ENCODE measurements at places on chromosomes 5 and 9. TPM values are rescaled to one million over a fixed set of nuclear protein-coding genes. Genes with fewer than 3 reads are reported as not detected.

Gene SLC4A9
- 0.06 TPM for polyA plus RNA-seq

Gene TMEM167A
- 57.1 TPM for polyA plus RNA-seq

Gene HAPLN1
- not detected for polyA plus RNA-seq

Gene KCNV2
- polyA plus RNA-seq = not detected

Gene PLPP6
- 1.7 TPM for polyA plus RNA-seq

Gene TGFBI
- 62.2 TPM for polyA plus RNA-seq

Gene ANKRD20A1
- 3.0 TPM for polyA plus RNA-seq

Gene SPINK6
- 0.42 TPM for polyA plus RNA-seq

Gene IFNA10
- polyA plus RNA-seq = not detected

Gene ANKDD1B
- polyA plus RNA-seq = 0.46 TPM

Gene HAVCR2
- polyA plus RNA-seq = 7.5 TPM

Gene CYSRT1
- polyA plus RNA-seq = 0.20 TPM

Gene LCN10
- 3.2 TPM for polyA plus RNA-seq

Gene SCGB3A2
- polyA plus RNA-seq = not detected

Gene TMEM215
- polyA plus RNA-seq = not detected

Gene ALDOB
- 2.5 TPM for polyA plus RNA-seq

Gene ENHO
- 1.3 TPM for polyA plus RNA-seq

Gene IFNA21
- polyA plus RNA-seq = not detected

Gene CAMSAP1
- polyA plus RNA-seq = 12.0 TPM

Gene FBN2
- 0.01 TPM for polyA plus RNA-seq

Gene TXN
- 175 TPM for polyA plus RNA-seq

Gene PCA3
- 0.25 TPM for polyA plus RNA-seq

Gene SLC28A3
- polyA plus RNA-seq = 0.68 TPM

Gene SOWAHA
- 0.11 TPM for polyA plus RNA-seq

Gene IL12B
- not detected for polyA plus RNA-seq

Gene CBY3
- not detected for polyA plus RNA-seq

Gene SPINK7
- polyA plus RNA-seq = not detected

Gene FRMPD1
- polyA plus RNA-seq = 0.21 TPM

Gene LMX1B
- polyA plus RNA-seq = 0.10 TPM

Gene NUDT2
- polyA plus RNA-seq = 18.8 TPM

Gene FOXD4L5
- not detected for polyA plus RNA-seq

Gene PLAC8L1
- polyA plus RNA-seq = 0.24 TPM

Gene MEGF10
- 0.01 TPM for polyA plus RNA-seq

Gene MSMP
- not detected for polyA plus RNA-seq

Gene F12
- 0.42 TPM for polyA plus RNA-seq

Gene ANKRD31
- polyA plus RNA-seq = 0.12 TPM

Gene GMCL2
- not detected for polyA plus RNA-seq

Gene SYK
- 5.4 TPM for polyA plus RNA-seq

Gene SLC36A2
- 0.15 TPM for polyA plus RNA-seq

Gene SLC6A19
- polyA plus RNA-seq = not detected

Gene SCGB3A1
- polyA plus RNA-seq = 1.2 TPM

Gene SPINK9
- not detected for polyA plus RNA-seq

Gene CENPH
- 5.2 TPM for polyA plus RNA-seq

Gene FBP2
- not detected for polyA plus RNA-seq

Gene CSF1R
- 2.9 TPM for polyA plus RNA-seq

Gene SLC6A3
- polyA plus RNA-seq = 0.15 TPM

Gene RLN2
- polyA plus RNA-seq = not detected

Gene PCDHB15
- 2.0 TPM for polyA plus RNA-seq

Gene PCDHB2
- polyA plus RNA-seq = 0.74 TPM

Gene NEUROG1
- not detected for polyA plus RNA-seq

Data from adipose tissue (tissue), 3 donors.